Mesothelial cell of epicardium (in vitro differentiated cells): ENCODE measurements at places on chromosomes 16 and 17. TPM values are rescaled to one million over a fixed set of nuclear protein-coding genes. Genes with fewer than 3 reads are reported as not detected.

Gene CHP2
- not detected in 3 replicates for total RNA-seq

Gene SOCS7
- total RNA-seq = 31.6 to 33.6 TPM (median 32.9 TPM) in 3 replicates

Gene ATP2A1
- 2.9 to 3.6 TPM (median 3.0 TPM) in 3 replicates for total RNA-seq

Gene CSHL1
- not detected in 3 replicates for total RNA-seq

Gene TSNAXIP1
- 4.4 to 4.8 TPM (median 4.4 TPM) in 3 replicates for total RNA-seq

Gene TBX2
- total RNA-seq = 164 to 176 TPM (median 173 TPM) in 3 replicates

Gene LDHD
- 0.65 to 0.86 TPM (median 0.66 TPM) in 3 replicates for total RNA-seq

Gene EXOC3L1
- total RNA-seq = 0.23 to 0.40 TPM in 2 of 3 replicates, not detected in the other

Gene HYDIN
- total RNA-seq = 0.42 to 1.2 TPM (median 0.72 TPM) in 3 replicates

Gene GAS7
- total RNA-seq = 41.0 to 47.7 TPM (median 44.0 TPM) in 3 replicates

Gene YBX2
- total RNA-seq = 1.9 to 3.3 TPM (median 2.2 TPM) in 3 replicates

Gene MIF4GD
- total RNA-seq = 10.6 to 11.5 TPM (median 11.2 TPM) in 3 replicates

Gene ASGR2
- not detected in 3 replicates for total RNA-seq

Gene SLC5A11
- 0.22 to 0.32 TPM in 2 of 3 replicates, not detected in the other for total RNA-seq

Gene TLCD2
- total RNA-seq = 8.6 to 9.2 TPM (median 8.7 TPM) in 3 replicates

Gene SEZ6L2
- 28.8 to 30.4 TPM (median 29.1 TPM) in 3 replicates for total RNA-seq

Gene NEUROD2
- 0.09 TPM in 1 of 3 replicates, not detected in the others for total RNA-seq

Gene HSD17B1
- total RNA-seq = 1.6 to 3.0 TPM (median 2.2 TPM) in 3 replicates

Gene PHAF1
- 20.9 to 22.4 TPM (median 21.5 TPM) in 3 replicates for total RNA-seq

Gene MMP15
- 16.2 to 17.8 TPM (median 16.3 TPM) in 3 replicates for total RNA-seq

Gene TCAP
- total RNA-seq = 1.6 to 3.0 TPM (median 2.3 TPM) in 3 replicates

Gene CEP295NL
- total RNA-seq = 3.2 to 4.2 TPM (median 3.8 TPM) in 3 replicates

Gene ACAP1
- 8.9 to 10.9 TPM (median 9.1 TPM) in 3 replicates for total RNA-seq

Gene MED1
- total RNA-seq = 43.9 to 47.3 TPM (median 44.4 TPM) in 3 replicates

Gene CORO6
- 3.4 to 3.8 TPM (median 3.4 TPM) in 3 replicates for total RNA-seq

Gene TSPOAP1
- 87.2 to 88.8 TPM (median 88.4 TPM) in 3 replicates for total RNA-seq

Gene MT1A
- not detected in 3 replicates for total RNA-seq

Gene SLC52A1
- total RNA-seq = 0.20 to 0.54 TPM (median 0.38 TPM) in 3 replicates

Gene KRTAP3-2
- total RNA-seq = not detected in 3 replicates

Gene CBLN1
- not detected in 3 replicates for total RNA-seq

Gene EVPLL
- total RNA-seq = not detected in 3 replicates

Gene KRTAP9-2
- not detected in 3 replicates for total RNA-seq

Gene KRT13
- 5.3 to 7.0 TPM (median 6.3 TPM) in 3 replicates for total RNA-seq

Gene CHTF8
- total RNA-seq = 91.9 to 96.7 TPM (median 95.2 TPM) in 3 replicates
